Coronary artery (tissue), 2 donors: ENCODE measurements at places on chromosomes 7 and 10.

GRCh38 chr7:149147072-149147751 lies at the start of gene ZNF398:
Gene ZNF398, plus strand, starts transcription at chr7:149147453. Its CDS starts 290 bp downstream, at chr7:149147743.
- peak; percentile 81 for DNase-seq

DNA sequence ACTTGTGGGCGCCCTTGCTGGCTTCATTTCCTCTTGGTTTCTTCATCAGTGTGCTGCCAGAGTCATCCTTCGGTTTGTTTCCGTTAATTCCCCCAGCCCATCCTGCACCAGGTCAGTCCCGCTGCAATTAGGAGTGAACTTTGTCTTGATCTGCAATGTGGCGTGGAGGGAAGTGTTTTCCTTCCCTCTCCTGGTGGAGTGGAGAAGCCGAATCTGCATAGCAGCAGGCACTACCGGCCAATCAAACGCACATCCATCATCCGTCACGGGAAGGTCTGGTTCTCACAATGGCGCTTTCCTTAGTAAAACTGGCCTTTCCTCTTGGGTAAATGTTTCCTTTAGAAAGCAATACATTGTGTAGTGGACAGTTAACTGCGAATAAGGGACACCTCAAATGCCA lies 337.5 kb downstream of the CXCL12 start:
- DNase-seq: no peak

DNA sequence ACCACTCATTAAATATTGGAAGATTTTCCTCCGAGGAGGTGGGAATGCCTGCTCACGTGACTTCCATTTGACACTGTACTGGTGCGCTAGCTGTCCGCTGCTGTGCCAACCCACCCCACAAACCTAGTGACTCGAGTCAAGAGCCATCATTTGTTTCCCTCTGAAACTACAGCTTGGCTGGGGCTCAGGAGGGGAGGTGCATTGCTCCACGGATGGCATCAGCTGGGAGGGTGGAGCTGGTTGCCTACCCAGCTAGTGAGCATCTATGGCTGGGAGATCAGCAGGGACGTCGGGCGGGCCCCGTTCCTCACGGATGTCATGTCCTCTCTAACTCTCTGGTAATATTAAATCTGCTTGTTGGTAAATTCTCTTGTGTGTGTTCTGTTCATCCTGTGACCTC lies 9.5 kb upstream of the FOXL3 start:
- DNase-seq: no peak

- DNase-seq: no peak
Observed at GRCh38 chr7:33711231-33712019, 193.9 kb upstream of the BMPER start.

DNA sequence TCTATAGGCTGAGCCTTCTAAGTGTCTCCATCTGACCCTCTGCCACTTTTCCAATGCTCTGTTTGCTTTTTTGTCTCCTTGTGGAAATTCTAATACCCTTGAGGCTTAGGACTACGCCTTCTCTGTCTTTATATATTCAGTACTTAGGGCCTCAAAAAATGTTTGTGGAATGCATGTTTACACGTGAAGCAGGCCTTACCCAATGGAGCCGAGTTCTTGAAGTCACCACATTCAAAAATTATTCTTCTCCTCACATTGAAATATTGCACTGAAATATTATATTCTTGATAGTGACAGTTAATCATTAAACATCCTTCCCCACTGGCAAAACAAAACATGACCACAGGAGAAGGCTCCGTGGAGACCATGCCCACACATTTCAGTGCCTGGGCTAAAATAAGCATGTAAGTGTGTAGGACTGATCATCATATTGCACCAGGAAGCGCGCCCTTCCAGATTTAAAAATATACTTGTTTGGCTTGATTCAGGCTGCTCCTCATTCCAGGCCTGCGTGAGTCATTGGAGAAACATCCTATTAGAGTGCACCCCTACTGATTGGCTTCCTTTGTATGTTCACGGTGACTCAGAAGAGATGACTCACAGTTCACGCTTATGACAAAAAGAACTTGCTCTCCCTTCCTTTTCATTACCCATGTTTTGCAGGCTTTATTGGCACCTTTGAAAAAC lies 307.4 kb upstream of the AOAH start:
- DNase-seq: peak; percentile 88

- no peak for DNase-seq
Observed at GRCh38 chr7:77438131-77438530, 22.0 kb upstream of the GSAP start.

- DNase-seq: no peak
Observed at GRCh38 chr10:125343983-125344382, 183.6 kb upstream of the CTBP2 start.
